COR-L47 (cell line): ENCODE measurements at places on chromosomes 6 and 20.

DNA sequence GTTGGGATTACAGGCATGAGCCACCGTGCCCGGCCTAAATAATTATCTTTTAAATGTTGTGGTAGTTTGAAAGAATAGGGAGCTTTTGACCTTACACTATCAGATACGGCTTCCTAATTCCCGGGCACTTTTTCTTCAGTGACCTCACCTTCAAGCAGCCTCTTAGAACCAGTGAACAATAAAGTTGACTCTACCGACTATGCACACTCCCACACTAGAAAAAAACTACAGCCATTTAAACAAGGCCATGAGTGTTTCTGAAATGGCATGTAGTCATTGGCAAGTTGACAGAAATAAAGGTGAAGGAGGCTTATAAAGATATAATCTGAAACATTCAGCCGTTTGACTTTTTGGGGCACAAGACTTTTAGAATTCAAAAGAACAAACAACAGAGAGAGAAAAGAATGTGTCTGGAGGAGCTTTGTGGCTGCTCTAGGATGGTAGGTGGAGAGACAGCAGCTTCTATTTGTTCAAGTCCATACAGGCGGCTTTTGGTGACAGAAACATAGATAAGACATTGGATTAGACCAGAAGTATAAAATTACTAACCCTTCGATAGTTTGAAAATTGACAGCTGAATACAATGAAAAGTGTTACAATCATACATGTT lies 75.2 kb downstream of the GJA1 start:
- no peak for DNase-seq

GRCh38 chr6:129476810-129477209 lies 233.2 kb downstream of the ARHGAP18 start:
- no peak for DNase-seq

DNA sequence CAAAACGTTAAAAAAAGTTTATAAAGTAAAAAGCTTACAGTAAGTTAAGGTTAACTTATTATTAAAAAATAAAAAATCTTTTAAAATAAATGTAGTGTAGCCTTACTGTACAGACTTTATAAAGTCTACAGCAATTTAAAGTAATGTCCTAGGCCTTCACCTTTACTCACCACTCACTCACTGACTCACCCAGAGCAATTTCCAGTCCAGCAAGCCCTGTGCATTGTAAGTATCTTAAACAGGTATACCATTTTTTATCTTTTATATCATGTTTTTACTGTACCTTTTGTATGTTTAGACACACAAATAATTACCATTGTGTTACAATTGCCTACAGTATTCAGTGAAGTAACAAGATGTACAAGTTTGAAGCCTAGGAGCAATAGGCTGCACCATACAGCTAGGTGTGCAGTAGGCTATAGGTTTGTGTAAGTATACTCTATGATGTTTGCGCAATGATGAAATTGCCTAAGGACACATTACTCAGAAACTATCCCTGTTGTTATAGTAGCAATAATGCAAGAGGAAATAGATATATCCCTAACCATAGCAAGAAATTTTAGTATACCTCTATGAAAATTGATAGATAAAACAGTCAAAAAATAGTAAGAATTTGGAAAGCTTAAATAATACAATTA lies 39.5 kb downstream of the FBXO5 start:
- DNase-seq, result no peak

DNA sequence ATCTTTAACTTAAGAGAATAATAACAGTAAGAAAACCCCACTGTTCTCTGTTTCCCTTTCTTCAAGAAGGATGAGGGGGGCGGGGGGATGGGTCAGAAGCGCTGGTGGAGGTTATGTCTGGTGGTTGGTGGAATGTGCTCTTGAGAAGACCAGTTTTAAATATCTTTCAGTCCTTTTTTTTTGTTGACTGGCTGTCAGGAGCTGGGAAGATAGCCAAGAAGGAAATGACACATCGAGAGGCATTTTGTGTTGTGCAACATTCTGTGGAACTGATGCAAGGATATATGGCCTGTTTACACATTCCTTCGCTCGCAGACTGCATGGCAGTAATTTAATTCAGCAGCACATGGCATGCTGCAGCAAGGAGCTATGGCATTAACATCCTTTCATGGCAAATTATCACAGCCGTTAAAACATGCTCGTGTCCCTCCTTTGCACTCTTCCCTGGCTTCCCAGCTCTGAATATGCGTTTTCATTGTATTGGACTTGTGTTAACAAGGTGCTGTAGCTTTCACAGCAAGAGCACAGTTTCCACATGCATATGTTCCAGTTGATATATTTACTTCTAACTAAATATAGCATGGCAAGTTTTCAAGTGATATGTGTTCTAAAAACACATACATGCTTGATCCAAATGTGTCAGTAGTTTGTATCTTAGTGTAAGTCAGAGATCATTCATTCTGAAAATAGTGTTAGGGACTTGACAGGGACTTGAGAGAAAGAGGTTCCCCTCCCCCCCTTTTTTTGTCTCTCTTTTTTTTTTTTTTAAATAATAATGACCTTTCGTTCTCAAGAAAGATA lies 68.2 kb upstream of the SUPT3H start:
- DNase-seq, result peak; percentile 28

GRCh38 chr6:44593539-44593944 lies 206.0 kb downstream of the CDC5L start:
- peak; percentile 56 for DNase-seq

GRCh38 chr20:41286240-41286851 lies 31.2 kb downstream of the ZHX3 start:
- DNase-seq, result no peak

DNA sequence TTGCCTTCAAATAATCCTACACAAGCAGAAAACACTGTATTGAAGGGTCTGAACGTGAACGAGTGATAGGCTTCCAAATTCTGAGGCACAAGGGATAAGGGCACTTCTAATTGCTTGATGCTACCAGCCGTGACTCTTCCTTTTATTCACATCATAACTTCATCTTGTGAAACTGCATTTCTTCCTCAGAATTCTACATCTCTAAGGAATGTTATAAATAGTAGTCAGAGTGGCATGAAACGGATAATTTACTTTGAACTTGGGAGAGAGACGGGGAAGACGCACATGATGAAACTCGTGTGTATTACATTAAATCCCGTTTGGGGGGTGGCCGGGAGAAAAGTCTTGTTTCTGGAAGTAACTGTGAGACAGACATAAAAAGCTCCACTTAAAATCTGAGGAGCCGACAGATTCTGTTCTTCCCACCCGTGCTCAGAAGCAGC lies 754 bp downstream of the HDDC2 start:
- DNase-seq, result no peak

DNA sequence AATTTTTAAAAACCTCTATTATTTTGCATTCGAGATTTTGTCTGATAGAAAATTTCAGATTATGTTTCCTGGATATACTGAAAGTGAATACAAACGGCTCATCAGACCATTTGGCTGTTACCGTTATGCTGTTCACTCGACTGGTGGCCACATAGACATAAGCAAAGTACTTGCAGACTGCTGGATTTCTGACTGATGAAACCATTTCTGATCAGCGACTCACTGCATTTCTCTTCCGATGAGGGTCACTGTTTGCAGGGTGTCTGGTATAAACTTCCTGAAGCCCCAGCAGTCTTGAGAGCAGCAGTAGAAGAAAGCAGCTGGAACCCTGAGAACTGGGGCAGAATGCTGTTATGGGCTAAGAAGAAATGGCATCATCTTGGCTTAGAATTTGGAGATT lies 17.7 kb downstream of the SNX9 start:
- no peak for DNase-seq

DNA sequence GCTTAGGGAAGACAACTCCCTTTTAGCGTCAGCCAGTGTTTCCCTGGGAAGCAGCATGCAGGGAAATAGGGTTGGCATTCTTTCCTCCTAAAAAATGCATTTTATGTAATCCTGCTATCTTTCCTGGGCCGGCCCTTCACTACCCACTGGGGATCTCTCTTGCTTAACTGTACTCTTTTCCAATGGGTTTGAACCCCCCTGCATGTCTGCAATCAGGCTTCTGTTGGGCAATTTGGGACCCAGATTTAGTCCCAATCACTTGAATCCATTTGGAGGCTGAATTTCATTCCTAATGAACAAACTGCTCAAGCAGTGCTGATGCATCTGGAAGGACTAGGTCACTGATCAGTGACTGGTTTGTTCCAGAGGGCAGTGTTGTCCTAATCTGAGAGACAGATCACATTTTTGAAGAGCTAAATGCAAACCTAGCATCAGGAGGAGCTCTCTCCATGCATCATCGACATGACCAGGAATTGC lies 152.0 kb downstream of the TSHZ2 start:
- DNase-seq, result no peak

- no peak for DNase-seq
These were observed 171.1 kb upstream of the RGS17 start for GRCh38 chr6:153302133-153302532.

- DNase-seq, result no peak
These were observed 106.8 kb upstream of the NUP153 start for GRCh38 chr6:17813542-17813941.

- no peak for DNase-seq
These were observed 183.7 kb downstream of the CD109 start for GRCh38 chr6:73879501-73880293.

DNA sequence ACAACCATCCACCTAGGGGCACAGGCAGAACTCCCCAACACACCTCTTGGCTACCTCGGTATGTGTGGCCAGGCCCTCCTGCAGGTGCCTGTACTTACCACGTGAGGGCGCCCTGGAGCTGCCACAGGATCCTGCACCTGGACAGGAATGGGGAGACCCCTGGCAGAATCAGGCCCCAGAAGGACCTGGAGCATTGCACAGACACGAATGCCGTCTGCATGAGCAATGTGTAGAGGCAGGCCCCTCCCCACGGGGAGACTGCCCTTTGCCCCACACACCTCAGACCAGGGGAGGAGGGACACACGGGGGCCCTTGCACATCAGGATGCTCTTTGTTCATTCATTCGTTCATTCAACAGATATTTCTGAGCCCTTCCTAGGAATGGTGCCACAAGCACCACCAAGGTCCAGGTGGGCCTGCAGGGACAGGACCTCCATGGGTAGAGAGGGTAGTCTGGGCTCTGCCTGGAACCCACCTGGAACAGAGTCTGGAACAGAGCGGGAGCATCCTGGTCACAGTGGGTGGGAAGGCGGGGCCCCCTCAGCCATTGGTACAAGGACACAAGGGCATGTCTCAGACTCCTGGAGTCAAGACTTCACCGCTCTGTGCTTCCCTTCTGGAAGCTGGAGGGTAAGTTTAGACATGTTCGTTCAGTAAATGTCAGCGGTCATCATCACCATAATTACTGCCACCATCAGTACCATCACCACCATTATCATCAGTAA lies 32.3 kb downstream of the YTHDF1 start:
- DNase-seq, result peak; percentile 50

DNA sequence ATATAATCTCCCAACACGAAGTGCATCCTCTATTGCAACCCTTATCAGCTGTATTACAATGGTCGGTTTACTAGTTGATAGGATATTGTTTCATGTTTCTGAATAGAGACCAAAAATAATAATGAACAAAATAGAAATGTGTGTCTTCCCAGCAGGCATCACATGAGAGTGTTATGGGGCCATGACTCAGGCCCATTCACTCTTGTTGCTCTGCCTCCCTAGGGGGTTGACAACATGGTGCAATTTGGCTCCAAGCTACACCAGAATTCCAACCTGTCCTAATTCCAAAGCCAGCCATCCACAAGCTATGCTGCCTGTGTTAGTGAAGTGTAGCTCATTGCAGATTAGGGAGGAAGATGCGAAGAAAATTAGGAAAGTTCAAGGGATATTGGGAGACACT lies 13.1 kb upstream of the SAYSD1 start:
- no peak for DNase-seq

DNA sequence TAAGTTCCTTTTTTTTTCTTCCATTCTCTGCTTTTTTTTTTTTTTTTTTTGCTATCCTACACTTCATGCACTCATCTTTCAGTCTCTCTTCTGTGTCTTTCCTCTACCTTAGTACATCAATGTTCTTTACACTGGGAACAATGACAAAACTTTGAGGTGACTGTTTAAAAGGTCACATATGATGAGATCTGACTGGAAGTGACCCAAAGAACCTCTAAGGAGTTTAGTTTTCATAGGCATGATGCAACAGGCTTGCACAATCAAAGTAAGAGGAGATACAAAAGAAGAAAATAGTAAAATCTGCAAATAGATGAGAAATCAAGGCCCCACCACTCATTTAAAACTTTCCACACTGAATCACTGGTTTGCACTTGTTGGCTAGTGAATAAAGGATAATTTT lies 840.8 kb downstream of the TBC1D32 start:
- no peak for DNase-seq

- DNase-seq, result no peak
These were observed 11.9 kb upstream of the VEGFA start for GRCh38 chr6:43757966-43758616.

DNA sequence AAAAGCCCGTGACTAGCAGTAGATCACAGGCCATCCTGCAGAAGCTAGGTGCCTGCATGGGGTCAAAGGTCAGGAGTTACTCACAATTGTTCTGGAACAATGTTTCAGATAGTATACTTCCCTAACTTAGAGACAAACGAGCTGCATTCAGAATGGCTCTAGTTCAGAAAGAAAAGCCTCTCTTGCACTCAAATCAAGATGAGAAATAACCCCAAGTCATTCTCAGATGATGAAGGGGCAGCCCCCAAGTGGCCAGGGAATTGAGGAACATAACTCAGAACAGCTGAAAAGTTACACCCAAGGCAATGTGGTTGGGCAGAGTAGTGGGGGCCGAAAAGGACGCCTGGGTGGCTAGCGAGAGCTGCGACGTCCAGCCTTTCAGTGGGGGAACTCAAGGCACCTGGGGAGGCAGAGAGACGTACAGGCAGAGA lies 27.8 kb downstream of the FYN start:
- DNase-seq, result no peak

DNA sequence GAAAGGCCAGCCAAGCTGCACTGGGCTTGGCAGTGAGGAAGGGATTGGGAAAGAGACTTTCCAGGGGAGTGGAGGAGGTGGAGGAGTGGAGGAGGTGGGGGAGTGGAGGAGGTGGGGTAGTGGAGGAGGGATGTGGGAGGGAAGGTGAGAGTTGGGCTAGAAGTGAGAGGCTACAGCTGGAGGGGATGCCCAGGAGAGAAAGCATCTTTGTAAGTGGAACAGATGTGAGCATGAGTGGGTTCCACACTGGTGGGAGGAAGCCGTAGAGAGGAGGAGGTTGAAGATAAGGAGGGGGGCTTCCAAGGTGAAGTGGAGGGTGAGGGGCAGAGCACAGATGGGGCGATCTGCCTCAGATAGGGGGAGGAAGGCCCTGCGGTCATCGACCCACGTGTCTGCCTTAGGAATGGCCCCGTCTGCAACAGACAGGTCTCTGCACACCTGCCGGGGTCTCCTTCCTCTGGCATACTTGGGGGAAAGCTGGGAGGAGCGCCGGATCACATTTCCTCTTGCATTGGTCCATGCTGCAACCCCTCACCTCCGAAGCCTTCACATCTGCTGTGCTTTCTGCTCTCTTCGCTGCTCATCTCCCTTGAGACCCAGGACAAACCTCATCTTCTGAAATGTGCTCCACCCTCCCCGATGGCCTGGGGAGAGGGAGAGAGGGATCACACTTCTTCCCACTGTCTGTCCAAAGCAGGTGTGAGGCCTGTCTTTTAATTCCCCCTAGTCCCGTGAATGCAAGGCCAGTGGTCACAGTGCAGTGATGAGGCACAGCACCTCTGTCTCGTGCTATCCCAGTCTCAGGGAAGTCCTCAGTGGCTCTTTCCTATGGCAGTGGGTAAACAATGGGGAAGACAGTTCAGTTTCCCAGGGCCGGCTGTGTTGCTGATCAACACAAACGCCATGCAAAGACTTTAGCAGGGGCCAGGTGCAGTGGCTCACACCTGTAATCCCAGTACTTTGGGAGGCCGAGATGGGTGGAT lies 48.6 kb upstream of the SNX9 start:
- no peak for DNase-seq
